PC-3 (cell line): ENCODE measurements at places on chromosomes 3 and 15. TPM values are rescaled to one million over a fixed set of nuclear protein-coding genes. Genes with fewer than 3 reads are reported as not detected.

DNA sequence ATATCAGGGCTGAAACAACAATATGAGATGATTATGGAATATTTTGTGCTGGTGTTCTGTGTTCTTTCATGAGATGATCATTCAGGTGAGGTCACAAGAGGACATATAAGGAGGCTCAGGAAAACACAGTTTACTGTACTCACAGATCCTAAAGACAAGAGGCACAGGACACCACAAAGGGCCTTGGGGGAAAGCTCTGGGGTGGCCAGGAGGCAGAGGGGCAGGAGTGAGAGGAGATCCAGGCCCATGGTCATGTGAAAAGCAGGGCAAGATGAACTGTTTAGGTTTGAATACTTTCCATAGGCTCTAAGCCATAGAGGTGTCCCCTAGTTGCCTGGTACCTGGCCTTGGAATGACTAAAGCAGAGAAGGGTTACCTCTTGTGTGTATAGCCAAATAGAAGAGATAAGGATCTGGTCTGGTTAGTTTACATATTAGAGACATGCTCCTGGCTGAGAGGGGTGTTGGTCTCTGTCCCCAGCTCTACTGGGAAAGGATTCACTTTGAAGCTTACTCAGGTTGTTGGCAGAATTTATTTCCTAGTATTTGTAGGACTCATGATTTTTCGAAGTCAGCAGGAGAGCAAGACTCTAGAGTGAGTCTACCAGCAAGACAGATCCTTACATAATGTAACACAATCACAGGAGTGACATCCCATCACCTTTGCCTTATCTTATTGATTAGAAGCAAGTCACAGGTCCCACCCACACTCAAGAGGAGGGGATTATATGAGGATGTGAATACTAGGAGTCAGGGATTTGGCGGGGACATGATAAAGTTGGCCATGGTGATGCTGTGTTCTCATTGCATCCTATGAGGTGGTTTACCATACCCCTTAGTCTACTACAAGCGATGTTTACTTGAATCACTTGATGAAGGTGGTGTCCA lies 11.3 kb upstream of the TM4SF1 start:
- DNase-seq: peak; percentile 82

DNA sequence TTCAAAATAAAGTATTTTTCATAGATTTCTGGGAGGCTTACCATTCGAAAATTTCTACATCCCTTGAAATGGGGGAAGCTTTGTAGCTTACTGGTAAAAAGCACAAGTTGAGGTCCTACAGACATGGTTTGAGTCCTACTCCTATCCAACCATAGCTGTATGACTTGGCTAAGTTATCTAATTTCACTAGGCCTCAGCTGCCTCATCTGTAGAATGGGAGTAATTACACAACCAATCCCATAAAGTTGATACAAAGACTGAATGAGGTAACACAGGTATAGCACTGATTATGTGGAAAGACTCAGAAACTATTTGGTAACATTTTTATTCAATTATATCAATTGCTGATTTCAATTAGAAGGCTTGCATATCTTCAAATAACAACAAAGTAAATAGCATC lies 157.4 kb downstream of the PLD1 start:
- DNase-seq: no peak

DNA sequence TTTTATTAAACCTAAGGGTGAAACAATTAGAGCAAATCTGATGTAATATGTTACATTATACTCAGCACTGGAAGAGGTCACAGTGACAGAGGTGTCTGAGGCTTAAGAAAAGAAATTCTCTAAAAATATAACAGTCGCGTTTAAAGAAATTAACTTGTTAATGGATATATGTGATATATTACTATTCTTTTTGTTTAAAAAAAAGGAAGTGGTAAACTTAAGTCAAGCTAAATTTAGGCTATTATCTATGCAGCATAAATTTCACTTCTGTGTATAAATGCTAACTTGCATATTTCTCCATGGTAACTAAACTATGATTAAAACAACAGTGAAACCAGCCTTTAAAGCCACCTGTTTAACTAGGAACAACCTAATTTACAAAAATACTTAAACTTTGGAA lies 191.3 kb downstream of the FOXP1 start:
- no peak for DNase-seq

GRCh38 chr15:81339321-81339720 lies 15.4 kb upstream of the STARD5 start:
- no peak for DNase-seq

DNA sequence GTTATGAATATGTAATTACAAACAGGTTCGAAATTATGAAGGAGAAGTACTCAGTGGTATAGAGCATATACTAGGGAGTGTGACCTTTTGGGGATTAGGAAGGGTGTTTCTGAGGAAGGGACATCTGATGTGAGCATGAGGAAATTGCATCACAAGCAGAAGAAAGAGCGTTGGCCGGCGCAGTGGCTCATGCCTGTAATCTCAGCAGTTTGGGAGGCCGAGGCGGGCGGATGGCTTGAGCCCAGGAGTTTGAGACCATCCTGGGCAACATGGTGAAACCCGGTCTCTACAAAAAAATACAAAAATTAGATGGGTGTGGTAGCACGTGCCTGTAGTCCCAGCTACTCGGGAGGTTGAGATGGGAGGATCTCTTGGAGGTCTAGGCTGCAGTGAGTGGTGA lies 6.9 kb downstream of the CMTM7 start:
- no peak for DNase-seq

DNA sequence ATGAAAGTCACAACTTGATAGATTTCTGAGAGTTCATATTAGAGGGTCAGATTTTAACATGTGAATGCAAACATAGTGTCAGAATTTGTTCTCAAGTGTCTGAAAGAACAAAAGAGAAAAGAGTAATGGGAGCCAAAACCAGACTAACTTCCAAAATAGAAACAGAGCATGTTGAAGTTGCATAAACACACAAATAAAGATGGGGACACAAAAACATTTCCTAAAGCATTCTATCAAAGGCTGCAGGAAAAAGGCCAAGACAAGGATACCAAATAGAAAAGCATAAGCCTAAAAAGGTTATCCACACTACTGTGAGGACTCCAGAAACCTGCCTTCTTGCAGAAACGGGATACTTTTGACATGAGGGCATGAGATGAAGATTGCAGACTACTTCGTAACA lies 2.8 kb downstream of the FHIT start:
- DNase-seq: no peak

LMAN1L gene
- not detected in 2 replicates for total RNA-seq

TGM5 gene
- not detected in 2 replicates for total RNA-seq
